ENCODE measurements at places on chromosomes 7 and 10.

GRCh38 chr7:112433289-112433688 is 17.0 kb upstream of the IFRD1 start:
- no peak for DNase-seq

DNA sequence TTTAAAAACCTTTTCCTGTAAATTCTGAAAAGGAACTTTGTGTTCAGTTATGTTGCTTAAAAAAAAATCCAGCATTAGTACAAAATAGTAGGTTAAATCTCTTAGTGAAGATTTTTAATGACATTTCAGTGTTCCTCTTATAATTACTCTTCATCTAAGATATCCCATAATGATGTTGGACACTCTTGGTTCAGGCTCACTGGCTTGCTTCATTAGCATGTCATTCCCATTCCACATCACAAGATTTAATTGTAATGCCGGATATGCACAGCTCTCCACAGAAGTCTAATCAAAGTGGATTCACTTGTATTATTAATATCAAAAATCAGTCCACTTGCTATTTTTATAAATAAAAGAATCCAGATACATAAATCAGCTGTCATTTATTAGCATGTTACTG is 180.0 kb upstream of the MDFIC start:
- DNase-seq: no peak

DNA sequence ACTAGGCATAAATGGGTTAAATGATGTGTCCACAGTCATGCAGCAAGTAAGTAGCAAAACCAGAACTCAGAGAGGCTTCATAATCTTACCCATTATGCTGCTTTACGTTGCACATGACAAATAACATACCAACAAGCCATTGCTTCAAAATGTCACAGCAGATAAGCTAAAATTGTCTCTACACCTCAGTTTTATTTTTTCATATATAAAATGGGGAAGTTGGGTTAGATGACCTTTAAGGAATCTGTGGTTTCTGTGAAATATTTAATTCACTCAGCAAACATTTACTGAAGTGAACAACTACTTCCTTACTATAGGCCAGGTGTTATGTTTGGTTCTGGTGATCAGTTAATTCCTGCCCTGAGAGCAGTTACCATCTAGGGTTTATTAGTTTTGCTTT is 2.2 kb upstream of the ASCC1 start:
- DNase-seq: no peak

DNA sequence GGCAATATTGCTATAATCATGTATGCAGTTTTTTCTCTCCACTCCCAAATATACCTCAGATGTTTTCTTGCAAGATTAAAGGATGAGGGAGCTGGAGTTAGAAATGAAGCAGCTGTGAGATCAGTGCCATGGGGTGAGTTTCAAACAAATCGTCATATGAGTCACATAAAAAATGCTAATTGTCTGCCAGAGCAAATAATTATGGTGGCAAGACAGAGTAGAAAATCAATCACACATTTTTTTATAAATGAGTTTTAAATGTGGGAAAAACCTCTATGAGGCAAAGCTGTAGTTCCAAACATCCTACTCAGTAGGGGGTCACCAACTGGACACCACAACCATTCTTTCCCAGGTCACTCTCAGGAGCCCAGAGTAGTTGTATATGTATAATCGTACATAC is 55.3 kb downstream of the CH25H start:
- no peak for DNase-seq

- peak; percentile 53 for DNase-seq
Observed at GRCh38 chr7:47968847-47969774, 10.3 kb downstream of the HUS1 start.

- peak; percentile 92 for DNase-seq
Observed at GRCh38 chr7:149690688-149691446, 82.5 kb downstream of the ZNF467 start.

GRCh38 chr7:98174334-98175259 is 36.6 kb upstream of the BHLHA15 start:
- DNase-seq: no peak

GRCh38 chr7:43753843-43754242 is 4.6 kb upstream of the BLVRA start:
- no peak for DNase-seq

DNA sequence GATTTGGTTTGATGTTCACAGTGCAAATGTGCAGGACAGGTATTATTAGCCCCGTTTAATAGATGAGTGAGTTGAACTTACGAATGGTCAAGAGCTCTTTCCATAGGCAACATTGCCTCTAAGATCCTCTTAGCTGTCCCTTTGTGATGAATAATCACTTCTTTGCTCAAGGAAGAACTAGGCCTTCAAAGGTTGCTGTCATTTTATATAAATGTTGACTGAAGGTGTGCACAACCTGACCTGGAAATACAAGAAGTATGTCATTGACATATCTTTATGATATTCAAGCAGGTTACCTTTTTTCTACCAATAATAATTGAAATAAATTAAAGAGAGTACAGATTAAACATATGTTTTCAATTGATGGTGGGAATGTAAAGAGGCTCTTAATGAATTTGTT is 48.5 kb upstream of the GLCCI1 start:
- DNase-seq: no peak

DNA sequence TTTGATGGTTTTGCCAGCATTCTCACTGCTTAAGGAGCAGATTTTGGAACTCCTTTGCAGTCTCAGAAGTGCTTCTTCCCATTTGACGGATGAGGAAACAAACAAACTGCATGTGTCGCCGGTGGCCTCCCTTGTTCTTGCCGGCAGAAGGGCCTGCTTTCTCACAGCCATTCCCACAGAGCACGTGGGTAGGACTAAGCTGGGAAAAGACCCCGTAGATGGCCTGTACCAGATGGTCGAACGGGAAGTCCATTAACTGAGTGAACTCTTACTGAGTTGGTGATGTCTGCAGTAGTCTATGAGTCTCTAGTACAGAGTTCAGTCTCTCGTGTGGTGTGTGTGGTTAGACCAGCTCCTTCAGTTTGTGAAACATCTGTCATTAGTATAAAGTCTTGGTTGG is 131.9 kb downstream of the TRRAP start:
- no peak for DNase-seq

GRCh38 chr7:158077934-158078910 is 509.4 kb downstream of the PTPRN2 start:
- no peak for DNase-seq

DNA sequence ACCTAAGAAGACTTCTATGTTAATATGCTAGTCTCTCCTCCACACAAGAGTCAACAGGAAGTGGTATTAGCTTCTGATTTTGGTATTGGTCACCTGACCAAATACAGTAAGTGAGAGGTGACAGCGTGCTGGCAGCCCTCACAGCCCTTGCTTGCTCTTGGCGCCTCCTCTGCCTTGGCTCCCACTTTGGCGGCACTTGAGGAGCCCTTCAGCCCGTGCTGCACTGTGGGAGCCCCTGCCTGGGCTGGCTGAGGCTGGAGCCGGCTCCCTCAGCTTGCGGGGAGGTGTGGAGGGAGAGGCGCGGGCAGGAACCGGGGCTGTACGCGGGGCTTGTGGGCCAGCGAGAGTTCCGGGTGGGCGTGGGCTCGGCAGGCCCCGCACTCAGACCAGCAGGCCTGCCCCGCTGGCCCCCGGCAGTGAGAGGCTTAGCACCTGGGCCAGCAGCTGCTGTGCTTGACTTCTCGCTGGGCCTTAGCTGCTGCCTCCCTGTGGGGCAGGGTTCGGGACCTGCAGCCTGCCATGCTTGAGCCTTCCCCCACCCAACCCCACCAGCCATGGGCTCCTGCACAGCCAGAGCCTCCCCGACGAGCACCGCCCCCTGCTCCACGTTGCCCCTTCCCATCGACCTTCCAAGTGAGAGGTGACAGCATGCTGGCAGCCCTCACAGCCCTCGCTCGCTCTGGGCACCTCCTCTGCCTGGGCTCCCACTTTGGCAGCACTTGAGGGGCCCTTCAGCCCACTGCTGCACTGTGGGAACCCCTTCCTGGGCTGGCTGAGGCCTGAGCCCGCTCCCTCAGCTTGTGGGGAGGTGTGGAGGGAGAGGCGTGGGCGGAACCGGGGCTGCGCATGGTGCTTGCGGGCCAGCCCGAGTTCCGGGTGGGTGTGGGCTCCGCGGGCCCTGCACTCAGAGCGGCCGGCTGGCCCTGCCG is 4.2 kb upstream of the ACSL5 start:
- no peak for DNase-seq

DNA sequence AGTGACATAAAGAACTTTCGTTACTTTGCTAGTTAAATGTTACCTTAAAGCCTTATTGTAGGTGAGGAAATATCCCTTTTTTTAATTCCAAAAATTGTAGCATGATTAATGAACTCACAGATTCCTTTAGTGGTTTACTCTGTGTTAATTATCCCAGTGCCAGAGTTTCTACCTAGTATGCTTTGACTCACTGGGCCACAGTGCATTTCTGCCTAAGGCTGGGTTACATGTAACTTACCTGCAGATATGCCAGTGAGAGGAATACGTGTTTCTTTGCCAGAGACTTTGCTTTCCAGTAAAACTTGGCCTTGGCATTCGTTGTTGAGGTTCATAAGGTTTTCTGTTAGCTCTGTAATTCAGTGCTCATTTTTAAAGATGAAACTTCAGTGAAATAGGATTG is 380.8 kb upstream of the LRGUK start:
- no peak for DNase-seq

DNA sequence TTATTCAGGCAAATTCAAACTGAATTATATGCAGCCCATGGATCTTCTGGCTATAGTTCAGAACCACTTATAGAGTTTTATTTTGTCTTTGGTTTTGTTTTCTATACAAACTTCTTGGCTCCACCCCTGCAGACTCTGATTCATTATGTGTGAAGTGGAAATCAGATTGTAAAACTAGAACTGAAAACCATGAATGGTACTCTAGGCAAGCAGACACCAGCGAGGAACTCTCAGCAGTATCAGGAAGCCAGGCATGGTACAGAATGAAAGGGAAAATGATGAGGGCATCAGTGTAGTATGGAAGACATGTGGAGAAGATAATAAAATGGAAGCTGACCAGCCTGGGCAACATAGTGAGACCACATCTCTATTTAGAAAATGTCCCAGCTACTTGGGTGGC is 1026.9 kb upstream of the C7orf33 start:
- no peak for DNase-seq

- DNase-seq: no peak
Observed at GRCh38 chr7:108225531-108226181, 95.5 kb upstream of the LAMB4 start.

GRCh38 chr7:66421830-66422475 is 206.7 kb upstream of the KCTD7 start:
- DNase-seq: no peak

DNA sequence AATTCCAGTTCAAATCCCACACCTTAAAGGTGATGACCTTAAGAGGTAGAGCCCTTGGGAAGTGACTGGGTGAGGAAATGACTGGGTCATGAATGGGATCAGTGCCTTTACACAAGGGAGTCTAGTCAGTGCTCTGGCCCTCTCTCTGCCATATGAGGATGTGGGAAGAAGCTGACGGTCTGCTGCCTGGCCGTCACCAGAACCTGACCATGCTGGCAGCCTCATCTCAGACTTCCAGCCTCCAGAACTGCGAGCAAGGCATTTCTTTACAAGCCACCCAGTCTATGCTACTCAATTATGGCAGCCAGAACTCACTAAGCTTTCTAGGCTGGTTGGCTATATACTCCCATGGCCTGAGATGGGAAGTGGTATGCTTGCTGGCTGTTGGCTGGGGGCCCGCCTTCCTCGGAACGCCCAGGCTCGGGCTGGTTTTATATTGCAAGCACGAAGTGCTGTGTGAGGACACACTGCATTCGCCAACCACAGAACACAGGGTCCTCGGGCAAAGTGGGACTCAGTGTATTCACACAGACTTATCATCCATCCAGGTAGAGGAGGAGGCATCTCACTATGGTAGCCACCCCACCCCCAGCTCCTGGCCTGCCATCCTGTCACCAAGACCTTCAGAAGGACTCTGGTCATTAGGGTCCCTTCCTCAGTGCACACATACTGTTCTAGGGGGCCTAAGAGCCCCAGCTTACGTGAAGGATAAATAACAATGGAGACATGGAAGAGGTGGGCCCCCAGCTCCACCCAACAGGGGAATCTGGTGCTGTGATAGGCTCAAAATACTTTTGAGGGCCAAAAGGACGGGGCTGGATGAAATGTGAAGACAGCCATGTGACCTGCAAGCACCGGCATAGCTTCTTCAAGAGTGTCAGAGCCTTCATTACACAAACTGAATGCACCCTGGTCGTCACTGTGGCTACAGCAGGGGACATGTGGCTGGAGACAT is 49.0 kb downstream of the ZRANB1 start:
- no peak for DNase-seq

DNA sequence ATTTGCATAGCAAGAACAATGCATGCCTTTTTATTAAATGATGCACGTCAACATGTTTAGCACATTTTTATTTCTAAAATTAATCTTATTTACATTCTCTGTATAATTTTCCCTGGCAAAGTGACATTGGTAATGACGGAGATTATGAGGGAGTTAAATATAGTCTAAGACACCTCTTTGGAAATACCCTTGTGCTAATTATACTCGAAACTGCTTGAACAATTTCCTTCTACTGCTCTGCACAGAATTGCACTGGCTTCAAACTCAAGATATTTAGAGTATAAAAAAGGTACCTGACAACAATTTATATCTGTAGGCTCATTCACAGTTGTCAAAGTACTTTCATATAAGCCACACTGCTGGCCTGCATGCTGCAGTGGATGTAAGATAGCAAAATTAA is 602.7 kb downstream of the NXPH1 start:
- DNase-seq: no peak

GRCh38 chr10:129140921-129141885 is 325.8 kb upstream of the MGMT start:
- no peak for DNase-seq

DNA sequence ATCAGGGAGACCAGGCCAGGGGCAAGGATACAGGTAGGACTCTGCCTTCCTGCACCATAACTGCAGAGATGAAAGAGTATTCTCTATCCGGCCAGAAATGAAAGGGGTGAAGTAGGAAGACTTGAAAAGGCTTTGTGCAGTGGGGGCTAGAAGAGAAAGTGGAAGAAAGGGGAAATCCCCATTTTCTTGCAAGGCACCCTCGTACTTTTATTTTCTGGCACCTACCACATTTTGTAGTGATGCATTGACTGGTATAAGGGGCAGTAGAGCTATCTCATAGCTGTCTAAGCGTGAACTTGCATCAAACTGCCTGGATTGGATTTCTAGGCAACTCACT is 752 bp upstream of the CAMK2G start:
- no peak for DNase-seq

DNA sequence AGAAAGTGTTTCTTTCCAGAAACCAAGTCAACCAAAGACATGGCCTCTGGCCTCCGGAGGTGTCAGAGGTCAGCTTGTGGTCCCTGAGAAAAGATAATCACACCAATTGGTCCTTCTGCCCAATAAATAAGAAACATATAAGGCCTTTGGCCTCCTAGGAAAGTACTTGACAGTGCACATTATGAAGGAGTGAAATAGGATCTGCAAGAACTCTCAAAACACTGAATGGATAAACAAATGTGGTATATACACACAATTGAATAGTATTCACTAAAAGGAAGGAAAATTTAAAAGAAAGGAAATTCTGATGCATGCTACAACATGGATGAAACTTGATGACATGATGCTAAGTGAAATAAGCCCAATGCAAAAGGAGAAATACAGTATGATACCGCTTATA is 35.4 kb upstream of the NRF1 start:
- no peak for DNase-seq

Measured in HepG2 (cell line).